ENCODE measurements at places on chromosomes 7 and 10.

DNA sequence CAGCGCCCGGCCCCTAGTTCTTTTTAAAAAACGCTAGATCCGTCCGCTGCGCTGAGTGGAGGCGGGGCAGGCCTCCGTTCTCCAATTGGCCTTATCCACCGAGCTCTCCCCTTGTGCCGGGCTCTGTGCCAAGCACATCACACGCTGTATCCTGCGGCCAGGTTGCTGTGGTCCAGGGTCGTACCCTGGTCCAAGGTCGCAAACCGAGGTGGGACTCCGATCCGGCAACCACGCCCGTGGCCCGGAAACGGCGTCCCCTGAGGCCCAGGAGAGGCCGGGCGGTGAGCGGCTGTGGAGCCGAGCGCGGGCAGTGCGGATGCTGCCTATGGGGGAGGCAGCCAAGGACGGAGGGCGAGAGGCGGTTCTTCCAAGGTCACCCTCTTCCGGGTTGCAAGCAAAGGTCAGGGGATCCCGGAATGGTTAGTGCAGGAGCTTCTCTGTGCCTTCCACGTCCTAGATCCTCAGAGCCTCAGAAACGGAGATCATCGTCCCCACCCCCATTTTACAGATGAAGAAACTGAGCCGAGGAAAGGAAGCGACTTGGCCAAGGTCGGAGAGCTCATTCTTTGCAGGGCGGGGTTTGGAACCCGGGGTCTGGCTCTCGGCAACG lies 72.4 kb upstream of the LRRC4 start:
- DNase-seq, result no peak

- DNase-seq, result no peak
These were observed 3.0 kb upstream of the WASL start for GRCh38 chr7:123751821-123752220.

- DNase-seq, result no peak
These were observed 448.4 kb upstream of the COBL start for GRCh38 chr7:51764976-51765375.

- DNase-seq, result no peak
These were observed 42.1 kb upstream of the NOBOX start for GRCh38 chr7:144445590-144445989.

GRCh38 chr10:133214468-133215410 lies 15.3 kb upstream of the UTF1 start:
- DNase-seq, result no peak

- no peak for DNase-seq
These were observed 29.3 kb downstream of the AP3M1 start for GRCh38 chr10:74121368-74121767.

GRCh38 chr10:11116817-11117216 lies 99.1 kb downstream of the CELF2 start:
- DNase-seq, result no peak

DNA sequence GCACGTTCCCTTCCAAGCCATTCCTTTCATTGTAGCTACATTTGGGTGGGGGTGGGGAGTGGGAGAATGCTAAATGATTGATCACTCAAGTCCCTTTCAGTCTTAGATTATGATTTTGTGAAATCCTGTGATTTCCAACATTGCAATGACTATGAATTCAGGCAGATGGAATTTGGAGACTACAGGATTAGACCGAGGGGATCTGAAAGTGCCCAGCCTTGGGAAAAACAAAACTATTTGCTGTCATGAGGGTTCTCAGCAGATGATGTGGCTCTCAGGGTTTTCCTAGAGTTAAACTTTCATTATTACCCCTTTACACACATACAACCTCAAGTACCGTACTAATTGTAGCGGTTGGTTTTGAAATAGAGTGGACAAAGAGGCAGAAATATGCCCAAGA lies 4.7 kb downstream of the MACROH2A2 start:
- DNase-seq, result no peak

DNA sequence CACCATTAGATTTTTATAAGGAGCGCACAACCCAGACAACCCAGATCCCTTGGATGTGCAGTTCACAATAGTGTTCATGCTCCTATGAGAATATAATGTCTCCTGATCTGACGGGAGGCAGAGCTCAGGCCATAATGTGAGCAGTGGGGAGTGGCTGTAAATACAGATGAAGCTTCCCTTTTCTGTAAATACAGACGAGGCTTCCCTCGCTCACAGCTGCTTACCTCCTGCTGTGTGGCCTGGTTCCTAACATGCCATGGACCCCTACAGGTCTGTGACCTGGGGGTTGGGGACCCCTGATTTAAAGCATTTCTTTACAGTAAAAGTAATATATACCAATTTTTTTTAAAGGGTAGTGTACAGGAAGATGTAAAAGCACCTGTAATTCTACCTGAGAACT lies 33.2 kb downstream of the HELLS start:
- no peak for DNase-seq

DNA sequence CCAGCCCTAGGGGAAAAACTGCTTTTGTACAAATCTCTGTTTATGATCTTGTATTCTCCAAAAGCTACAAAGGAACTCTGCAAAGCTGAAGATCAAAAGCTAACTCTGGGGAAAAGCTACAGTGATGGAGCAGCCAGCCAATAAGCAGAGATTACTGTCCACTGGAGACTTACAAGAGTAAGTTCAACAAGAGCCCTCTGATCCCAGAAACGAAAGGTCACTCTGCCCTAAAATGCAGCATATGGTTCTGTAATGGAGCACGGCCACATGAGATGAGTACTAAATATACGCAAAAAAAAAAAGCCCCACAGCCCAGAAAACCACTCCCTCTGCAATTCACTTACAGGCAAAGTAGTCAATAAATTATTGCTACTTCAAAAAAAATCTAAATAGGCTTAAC lies 60.1 kb downstream of the ERCC6 start:
- DNase-seq, result no peak

DNA sequence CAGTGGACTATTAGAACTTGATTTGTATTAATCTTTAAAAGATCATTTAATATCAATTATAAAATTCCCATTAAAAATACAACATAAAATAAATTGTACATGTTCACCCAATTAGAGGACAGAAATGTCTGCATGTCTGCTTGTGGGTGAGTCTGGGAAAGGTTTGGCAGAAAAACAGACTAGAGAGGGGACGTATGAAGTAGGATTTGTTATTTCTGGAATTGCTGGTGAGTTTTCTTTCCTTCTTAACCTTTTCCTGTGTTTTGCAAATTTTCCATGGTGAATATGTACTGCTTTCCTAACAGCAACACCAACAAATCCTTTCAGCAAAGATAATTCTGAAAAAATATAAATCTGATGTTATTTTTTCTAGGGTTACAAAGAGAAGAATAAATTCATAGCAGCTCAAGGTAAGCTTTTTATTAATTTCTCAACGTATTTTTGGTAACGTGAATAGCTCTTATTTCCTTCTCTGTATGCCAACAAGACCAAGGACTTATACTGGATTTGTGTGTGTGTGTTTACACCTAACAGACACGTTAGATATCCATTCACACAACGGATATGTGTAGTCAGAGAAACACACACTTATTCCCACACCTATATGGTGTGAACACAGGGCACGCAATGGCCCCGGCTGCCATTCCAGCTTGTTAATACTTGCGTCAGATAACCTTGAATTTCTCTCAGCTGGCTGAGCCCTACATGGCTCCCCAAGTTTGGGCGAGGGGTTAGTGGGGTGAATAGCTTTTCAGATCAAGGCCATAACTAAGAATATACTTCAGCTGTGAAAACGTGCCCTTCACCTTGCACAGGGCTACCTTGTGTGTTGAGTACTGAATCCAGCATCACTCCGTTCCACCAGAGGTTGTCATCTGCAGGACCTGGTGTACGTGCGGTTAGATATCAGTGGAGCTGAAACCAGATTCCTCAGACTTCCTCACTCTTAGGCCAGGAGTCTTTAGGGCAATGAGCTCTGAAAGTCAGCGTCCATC lies 64.6 kb downstream of the MKI67 start:
- no peak for DNase-seq

- no peak for DNase-seq
These were observed 25.5 kb downstream of the GTF2IRD1 start for GRCh38 chr7:74479066-74479781.

DNA sequence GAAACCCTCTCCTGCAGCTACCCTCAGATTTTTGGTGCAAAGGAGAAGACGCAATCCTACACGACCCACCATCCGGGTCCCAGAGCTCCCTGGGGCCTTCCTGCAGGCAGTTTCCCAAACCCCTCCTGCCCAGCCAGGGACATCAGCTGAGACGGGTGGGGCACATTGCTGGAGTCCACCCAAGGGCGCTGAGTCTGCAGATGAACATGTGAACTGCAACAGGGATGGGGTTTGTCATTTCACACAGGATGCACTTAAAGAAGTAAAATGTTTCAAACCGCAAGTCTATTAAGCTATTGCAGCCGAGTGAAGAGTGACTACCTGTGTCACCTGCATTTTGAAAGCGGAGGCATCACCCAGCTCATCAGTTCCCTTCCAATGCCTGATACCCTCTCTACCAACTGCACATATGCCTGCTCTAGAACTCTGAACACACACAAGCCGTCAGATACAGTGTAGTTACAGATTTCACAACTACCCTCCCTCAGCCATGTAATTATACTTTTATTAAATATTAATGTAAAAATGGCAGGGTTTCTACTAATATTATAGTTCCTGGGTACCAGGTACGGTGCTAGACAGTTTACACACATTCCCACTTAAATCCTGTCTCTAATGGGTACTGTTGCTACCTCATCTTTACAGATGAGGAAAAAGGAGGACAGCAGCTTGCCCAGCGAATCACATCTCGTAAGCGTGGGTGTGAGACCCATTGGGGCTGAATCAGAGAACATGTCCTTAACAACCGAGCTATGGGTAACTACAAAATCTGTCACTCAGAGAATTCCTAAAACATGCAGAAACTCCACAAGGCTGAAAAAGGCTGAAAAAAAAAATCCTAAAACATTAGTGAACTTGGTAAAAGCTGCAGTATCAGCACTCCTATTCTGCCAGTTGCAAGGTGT lies 71.2 kb downstream of the GRB10 start:
- DNase-seq, result no peak

DNA sequence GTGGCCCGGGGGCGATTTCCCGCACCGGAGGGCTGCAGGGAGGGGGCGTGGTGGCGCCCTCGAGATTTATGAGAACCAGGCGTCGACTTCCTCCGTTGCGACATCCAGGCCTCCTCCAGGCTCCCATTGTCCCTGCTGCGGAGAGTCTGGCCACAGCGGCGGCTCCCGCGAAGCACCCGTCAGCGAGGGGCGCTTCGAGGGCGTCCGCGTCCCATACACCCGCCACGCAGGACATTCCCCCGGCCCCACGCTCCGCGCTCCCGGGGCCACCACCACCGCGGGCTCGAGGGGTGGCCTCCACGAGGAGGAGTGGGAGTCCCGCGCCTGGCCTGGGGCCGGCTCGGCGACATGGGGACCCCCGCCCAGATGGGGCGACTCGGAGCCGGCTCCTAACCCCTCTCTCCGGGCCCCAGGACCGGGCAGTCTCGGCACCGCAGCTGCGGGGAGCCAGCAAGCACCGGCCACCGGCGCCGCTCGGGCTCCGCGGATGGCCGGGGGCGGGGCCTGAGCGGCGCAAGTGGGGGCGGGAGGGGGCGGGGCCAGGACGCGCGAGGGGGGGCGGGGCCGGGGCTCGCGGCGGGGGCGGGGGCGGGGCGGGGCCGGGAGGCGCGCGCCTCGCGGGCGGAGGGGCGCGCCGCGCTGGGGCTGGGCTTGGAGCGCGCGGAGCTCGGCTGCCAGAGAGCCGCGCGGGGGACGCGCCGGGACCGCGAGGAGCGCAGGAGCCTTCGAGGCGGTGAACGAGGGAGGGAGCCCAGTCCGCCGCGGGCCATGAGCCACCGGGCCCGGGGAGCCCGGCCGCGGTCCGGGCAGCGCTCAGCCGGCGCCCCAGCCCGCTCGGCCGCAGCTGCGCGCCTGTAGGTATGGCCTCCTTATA lies at the start of gene SH2B2:
Gene SH2B2, plus strand, starts transcription at position 632 of the 874 bp plus-strand sequence. CDS start 13,683 bp downstream, outside the sequence.
- peak; percentile 43 for DNase-seq

DNA sequence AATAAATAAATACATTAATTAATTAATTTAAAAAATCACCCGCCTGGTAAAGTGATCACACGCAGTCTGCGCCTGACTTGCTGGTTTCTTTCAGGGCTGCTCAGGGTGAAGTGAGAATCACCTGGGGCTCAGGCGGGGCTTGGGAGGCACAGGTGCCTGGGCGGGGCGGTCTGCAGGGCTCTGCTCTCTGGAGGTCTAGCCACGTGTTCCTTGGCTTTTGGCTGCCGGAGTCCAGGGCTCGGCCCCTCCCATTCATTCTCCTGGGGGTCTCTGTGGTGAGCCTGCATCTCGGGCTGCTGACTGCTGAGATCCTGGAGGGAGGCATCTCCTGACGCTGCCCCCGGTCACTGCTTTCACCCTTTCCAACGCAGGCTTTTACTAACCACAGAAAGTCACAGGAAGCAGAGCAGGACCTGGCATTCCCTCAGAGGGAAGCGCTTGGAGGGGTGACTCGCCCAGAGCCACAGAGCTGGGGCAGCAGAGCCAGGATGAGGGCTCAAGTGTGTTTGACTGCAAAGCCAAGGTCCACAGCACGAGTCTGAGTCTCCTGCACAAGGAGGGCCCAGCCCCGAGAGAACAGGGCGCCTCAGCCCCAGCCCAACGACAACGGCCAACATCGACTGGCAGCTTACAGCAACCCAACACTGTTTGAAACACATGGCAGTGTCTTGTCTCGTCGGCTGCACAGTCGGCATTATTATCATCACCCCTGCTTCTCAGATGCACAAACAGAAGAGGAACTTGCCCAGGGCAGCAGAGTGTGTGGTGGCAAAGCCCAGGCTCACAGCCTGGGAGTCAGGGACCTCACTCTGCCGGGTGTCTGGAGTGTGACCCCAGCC lies 22.4 kb upstream of the MNX1 start:
- DNase-seq, result no peak

GRCh38 chr7:47795631-47796030 lies 152.6 kb downstream of the PKD1L1 start:
- DNase-seq, result no peak

DNA sequence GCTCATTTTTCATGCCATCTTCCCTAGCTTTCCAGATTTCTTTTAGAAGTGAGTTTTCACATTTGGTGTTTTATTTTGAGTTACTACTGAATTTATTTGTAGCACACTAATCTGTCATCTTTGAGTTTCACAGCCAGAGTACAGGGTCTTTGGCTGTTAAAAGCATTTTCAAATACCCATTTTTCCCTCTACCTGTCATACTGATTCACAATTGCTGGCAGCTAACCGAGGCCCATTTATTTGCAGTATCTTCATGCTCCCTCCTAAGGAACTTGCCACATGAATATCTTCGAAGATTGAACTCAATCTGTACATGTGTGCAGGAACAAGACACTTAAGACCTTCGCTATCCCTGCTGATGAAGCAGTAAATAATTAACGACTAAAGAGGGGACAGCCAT lies 44.8 kb upstream of the DKK1 start:
- no peak for DNase-seq

- DNase-seq, result no peak
These were observed 96.0 kb downstream of the GATA3 start for GRCh38 chr10:8150401-8150905.

DNA sequence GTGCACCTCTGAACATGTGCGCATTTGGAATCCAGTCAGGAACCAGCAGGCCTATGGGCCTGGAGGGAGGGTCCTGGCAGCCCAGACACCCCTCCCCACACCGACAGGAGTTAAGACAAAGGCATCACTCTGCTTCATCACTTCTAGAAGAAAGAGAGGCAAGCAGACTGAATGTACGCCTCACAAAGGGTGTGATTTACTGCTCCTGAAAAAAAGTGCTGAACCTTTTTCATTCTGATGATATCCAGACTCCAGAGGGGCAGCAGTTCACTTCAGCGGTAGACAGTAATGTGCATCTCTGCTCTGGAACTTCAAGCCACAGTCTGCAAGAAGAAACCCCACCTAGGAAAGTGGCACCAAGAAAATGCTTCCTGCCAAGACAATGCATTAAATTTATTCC lies 88.2 kb upstream of the TMEM72 start:
- DNase-seq, result no peak
